Colonic mucosa (tissue), 4 donors: ENCODE measurements at places on chromosomes 2 and 18.
A peak's percentile ranks its signal among the peaks of the same experiment; 100 is the strongest.

GRCh38 chr18:49529596-49529995, 32.3 kb upstream of the LIPG start:
- no peak for DNase-seq
- no peaks in the 10 kb centered on the region for H3K27me3 ChIP-seq
- no peaks in the 10 kb centered on the region for H3K4me1 ChIP-seq
- no peak overlapping the region for H3K4me3 ChIP-seq
- no peak overlapping the region for H3K27ac ChIP-seq

DNA sequence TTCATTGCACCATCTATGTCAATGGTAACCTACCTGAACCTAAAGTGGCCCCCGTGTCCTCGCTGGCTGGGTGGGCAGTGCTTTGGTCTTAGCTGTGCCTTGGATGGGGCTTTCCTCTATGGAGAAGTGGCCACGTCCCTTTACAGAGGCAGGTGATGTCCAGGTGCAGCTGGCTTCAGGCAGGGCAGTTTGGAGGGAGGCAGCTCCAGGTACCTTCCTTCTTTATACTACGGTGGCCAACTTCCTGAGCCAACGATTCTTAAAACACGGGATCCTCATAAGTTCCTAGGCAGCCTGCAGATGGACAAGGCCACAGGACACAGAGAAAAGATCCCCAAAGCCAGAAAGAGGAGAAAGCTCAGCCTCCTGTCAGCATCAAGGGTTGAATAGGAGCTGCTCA, 517.3 kb upstream of the HS6ST1 start:
- H3K27ac ChIP-seq, result no peak overlapping the region
- no peaks in the 10 kb centered on the region for H3K4me1 ChIP-seq
- H3K36me3 ChIP-seq, result no peaks in the 10 kb centered on the region
- no peaks in the 10 kb centered on the region for H3K27me3 ChIP-seq

GRCh38 chr2:149192427-149192826, 138.0 kb upstream of the LYPD6 start:
- H3K4me1 ChIP-seq, result no peaks in the 10 kb centered on the region
- DNase-seq, result no peak
- H3K27me3 ChIP-seq, result no peaks in the 10 kb centered on the region
- no peaks in the 10 kb centered on the region for H3K36me3 ChIP-seq
- no peak overlapping the region for H3K4me3 ChIP-seq

DNA sequence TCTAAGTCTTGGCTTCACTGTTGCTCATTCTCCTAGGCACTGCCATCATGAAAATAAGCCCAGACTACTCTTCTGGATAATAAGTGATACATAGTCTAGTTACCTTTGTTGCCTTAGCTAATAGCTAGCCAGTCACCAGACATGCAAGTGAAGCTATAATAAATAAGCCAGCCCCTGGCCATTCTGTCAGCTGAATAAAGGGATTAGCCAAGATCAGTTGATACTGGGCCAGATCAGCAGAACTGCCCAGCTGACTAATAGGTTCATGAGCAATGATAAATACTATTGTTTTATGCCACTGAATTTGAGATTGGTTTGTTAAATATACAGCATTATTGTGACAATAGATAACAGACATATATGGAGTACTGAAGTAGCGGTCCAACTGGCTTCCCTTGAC, 8.0 kb upstream of the C2orf69 start:
- DNase-seq, result no peak
- H3K36me3 ChIP-seq, result no peaks in the 10 kb centered on the region
- H3K27me3 ChIP-seq, result no peaks in the 10 kb centered on the region
- H3K27ac ChIP-seq, result no peak overlapping the region
- H3K4me1 ChIP-seq, result no peaks in the 10 kb centered on the region

DNA sequence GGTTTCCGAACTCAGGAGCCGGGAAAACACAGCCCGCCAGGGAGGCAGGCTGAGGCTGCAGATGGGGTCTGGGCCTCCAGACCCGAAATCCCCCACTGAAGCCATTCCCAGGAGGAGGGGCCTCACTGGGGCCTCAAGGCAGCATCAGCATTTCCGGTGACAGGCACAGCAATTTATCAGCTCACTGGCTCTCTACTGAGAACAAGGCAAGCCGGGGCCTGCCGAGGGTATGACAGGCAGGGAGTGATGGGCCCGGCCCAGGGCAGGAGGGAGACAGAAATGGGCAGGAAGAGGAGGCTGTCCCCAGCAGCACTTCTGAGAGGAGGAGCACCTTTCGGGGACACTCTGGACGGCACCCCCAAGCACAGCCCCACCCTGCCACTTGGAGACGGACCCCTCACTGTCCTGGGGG, 12.5 kb downstream of the SDC1 start:
- no peak for DNase-seq
- no peaks in the 10 kb centered on the region for H3K4me1 ChIP-seq
- H3K36me3 ChIP-seq, result no peaks in the 10 kb centered on the region
- no peak overlapping the region for H3K4me3 ChIP-seq

GRCh38 chr18:12991821-12992179, 638 bp downstream of the CEP192 start:
- peak overlapping the region; percentile 97 for H3K4me3 ChIP-seq
- H3K27ac ChIP-seq, result peak overlapping the region; percentile 98
- peaks cover 4% of the 10 kb centered on the region for H3K4me1 ChIP-seq

DNA sequence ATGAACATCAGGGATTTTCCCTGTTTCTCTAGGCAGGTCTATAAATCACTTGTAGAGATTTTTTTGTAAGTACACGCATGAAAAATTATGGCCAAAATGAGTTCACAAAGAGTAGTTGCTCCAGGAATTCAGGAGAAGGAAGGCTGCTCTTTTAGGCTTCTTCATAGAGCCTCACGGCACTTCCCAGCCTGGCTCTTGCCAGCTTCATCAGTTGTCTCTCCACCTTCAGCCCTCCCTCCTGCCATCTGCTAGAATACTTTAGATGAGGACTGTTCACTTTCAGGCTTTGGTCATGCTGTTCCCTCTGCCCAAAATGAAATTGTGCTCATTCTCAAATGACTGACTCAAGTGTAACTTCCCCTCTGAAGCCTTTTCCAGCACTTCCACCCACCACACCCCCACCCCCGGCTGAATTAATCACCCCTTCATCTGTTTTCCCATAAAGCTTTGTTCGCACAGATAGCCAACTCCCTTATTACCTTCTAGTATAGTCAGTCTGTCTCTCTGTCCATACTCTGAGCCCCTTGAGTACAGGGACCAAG, 1.8 kb upstream of the ABCA12 start:
- H3K27me3 ChIP-seq, result no peaks in the 10 kb centered on the region
- H3K27ac ChIP-seq, result no peak overlapping the region
- no peaks in the 10 kb centered on the region for H3K4me1 ChIP-seq
- H3K4me3 ChIP-seq, result no peak overlapping the region
